NCI-H2081 treated with DMSO at 0.1 percent for 48 hours (cell line): ENCODE measurements at places on chromosomes 16 and 17.

DNA sequence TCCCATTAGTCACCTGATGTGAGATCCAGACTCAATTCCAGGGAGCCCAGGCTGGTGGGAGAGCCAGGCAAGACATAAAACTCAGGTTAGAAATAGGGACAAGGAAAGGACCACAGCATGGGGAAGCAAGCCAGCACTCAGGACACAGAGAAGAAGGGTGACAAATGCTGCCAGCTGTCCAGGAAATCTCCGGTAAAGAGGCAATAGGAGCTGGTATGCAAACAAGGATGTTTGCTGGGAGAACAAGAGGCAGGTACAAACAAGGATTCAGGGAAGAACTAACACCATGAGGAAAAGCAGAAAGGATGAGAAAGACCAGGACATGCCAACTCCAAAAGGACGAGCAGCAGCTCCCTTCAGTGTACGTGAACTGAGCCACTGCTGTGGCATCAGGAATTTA is 10.2 kb upstream of the TXNDC11 start:
- DNase-seq: no peak

GRCh38 chr17:18027280-18027679 is 11.7 kb downstream of the ATPAF2 start:
- DNase-seq: no peak

- DNase-seq: no peak
Observed at GRCh38 chr16:59545721-59546120, 811.6 kb upstream of the GOT2 start.

GRCh38 chr16:70804734-70805169 is 3.8 kb upstream of the VAC14 start:
- no peak for DNase-seq
